ENCODE measurements at places on chromosomes 6 and 20. TPM values are rescaled to one million over a fixed set of nuclear protein-coding genes. Genes with fewer than 3 reads are reported as not detected.
A peak's percentile ranks its signal among the peaks of the same experiment; 100 is the strongest.

The ENPP1 gene
- 3.1 TPM for total RNA-seq

DNA sequence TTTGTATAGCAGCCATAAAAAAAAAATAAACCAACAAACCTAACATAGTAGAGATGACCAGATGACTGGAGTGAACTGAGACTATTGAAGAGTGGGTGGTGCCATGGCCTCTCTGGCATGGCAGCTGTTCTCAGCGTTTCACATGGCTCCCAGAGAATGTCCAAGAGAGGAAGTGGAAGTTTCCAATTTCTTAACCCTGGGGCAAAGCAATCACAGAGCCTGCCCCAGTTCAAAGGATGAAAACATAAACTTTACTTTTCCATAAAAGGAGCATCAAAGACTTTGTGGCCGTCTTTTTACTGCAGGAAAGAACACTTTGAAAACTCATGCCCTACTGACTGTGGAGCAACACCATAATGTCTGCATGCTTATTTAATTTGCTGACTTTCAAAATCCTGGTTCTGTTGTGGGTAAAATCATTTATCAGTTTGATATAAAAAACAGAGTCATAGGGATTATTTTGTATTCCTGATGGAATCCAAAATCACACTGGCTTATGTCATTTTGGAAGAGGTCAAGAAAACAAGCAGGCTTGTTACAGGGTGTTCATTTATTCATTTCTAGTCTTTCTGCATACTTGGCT lies 165.4 kb downstream of the SLC35B3 start:
- H3K4me3 ChIP-seq = no peak overlapping the region
- no peaks in the 10 kb centered on the region for H3K4me1 ChIP-seq
- H3K27ac ChIP-seq = no peak overlapping the region

The WFDC10B gene
- not detected for total RNA-seq

DNA sequence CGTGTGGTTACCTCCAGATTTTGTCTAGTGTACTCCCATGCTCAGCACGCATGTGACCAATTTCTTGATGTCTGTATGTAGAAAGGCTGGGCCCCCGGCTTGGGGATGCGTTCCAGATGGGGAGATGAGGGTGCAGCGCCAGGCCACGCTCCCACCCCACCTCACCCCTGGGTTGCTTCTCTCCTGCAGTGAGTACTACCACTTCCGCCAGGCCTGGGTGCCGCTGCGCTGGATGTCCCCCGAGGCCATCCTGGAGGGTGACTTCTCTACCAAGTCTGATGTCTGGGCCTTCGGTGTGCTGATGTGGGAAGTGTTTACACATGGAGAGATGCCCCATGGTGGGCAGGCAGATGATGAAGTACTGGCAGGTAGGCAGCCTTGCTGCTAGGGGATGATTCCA lies 11.5 kb upstream of the SRF start:
- H3K27ac ChIP-seq = no peak overlapping the region
- H3K27me3 ChIP-seq = no peaks in the 10 kb centered on the region
- H3K4me1 ChIP-seq = no peaks in the 10 kb centered on the region
- DNase-seq = no peak

DNA sequence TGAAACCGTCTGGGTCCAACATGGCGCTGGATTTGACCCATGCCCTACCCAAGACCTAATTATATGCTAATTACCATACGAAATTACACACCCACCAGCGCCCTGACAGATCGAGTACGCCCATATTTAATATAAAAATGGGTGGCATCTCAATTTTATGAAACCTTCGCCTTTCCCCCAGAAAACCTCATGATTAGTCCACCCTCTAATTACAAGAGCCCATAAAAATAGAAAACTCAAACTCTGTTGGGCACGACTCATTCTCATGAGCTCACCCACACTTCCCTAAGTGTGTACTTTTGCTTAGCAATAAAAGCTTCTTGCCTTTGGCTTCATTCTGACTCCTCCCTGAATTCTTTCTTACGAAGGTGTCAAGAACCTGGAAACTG lies 136.4 kb downstream of the OR2B2 start:
- H3K4me3 ChIP-seq = no peak overlapping the region
- H3K36me3 ChIP-seq = no peaks in the 10 kb centered on the region
- H3K4me1 ChIP-seq = no peaks in the 10 kb centered on the region
- H3K27me3 ChIP-seq = peaks cover 13% of the 10 kb centered on the region
- no peak overlapping the region for H3K27ac ChIP-seq
- no peak for DNase-seq

GRCh38 chr6:126041516-126041915 lies 55.2 kb downstream of the TRMT11 start:
- no peak for DNase-seq
- no peak overlapping the region for H3K4me3 ChIP-seq
- no peaks in the 10 kb centered on the region for H3K27me3 ChIP-seq
- H3K27ac ChIP-seq = no peak overlapping the region
- no peaks in the 10 kb centered on the region for H3K4me1 ChIP-seq
- H3K36me3 ChIP-seq = peaks cover 8% of the 10 kb centered on the region

GRCh38 chr20:5821627-5822215 lies 71.5 kb downstream of the SHLD1 start:
- DNase-seq = no peak
- no peaks in the 10 kb centered on the region for H3K4me1 ChIP-seq
- H3K4me3 ChIP-seq = no peak overlapping the region
- no peaks in the 10 kb centered on the region for H3K27me3 ChIP-seq
- H3K27ac ChIP-seq = no peak overlapping the region

The POU5F1 gene
- total RNA-seq = 1.5 TPM

- H3K4me1 ChIP-seq = no peaks in the 10 kb centered on the region
- H3K36me3 ChIP-seq = no peaks in the 10 kb centered on the region
- DNase-seq = no peak
Observed at GRCh38 chr6:13190376-13190775, 138.0 kb downstream of the TBC1D7 start.

The HEY2 gene
- total RNA-seq = 38.1 TPM

The CGAS gene
- not detected for total RNA-seq

DNA sequence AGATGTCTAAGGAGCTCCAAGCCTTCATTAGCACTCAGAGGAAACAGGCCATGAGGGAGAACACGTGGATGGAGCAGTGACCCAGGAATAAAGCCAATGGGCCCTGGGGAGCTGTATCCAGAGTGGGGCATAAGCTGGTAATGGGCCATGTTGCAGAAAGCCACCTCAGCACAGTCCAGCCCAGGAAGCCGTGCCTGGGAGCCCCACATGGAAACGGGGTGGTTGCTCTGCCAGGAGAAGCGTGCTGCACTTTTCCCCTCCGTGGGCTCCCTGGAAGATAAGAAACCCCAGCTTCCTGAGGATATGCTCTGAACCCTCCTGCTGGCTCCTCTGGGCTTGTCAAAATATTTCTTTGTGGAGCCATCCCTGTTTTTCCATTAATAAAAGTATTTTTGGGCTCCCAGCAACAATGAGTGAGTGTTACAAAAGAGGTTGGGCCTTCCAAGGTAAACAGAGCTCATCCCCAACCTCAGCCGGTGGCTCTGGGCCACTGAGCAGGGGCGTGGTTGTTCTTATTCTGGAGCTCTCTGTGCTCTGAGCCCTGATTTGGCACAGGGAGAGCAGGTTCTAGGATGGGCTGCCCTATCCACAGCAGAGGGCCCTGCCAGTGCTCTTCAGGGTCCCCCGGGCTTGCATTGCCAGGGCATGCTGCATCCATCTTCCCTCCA lies 31.2 kb upstream of the NFATC2 start:
- H3K27me3 ChIP-seq = no peaks in the 10 kb centered on the region
- no peak for DNase-seq
- H3K36me3 ChIP-seq = no peaks in the 10 kb centered on the region
- H3K4me1 ChIP-seq = peaks cover 13% of the 10 kb centered on the region
- no peak overlapping the region for H3K4me3 ChIP-seq

- H3K27me3 ChIP-seq = no peaks in the 10 kb centered on the region
- peak overlapping the region; percentile 75 for H3K4me3 ChIP-seq
- H3K4me1 ChIP-seq = peaks cover 4% of the 10 kb centered on the region
- peaks cover 4% of the 10 kb centered on the region for H3K36me3 ChIP-seq
Observed at GRCh38 chr6:163412801-163413344, 1.6 kb upstream of the QKI start.

DNA sequence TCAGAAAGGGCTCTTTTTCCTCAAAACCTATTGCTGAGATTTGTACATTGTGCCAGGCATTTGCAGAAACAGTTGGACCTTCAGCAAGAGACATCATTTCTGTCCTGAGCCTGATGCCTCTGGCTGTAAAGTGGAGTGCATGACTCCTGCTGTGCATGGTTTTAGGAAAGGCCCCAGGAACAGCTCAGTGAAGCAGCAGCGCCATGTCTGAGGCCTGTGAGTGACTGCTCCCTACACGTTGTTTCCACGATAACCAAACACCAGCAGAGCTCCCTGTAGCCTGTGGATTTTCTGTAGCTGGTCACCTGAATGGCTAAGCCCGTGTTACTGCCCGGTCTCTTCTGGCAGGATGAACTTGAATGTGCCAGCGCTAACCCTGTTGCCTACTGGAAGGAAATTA lies 232.5 kb downstream of the TFAP2C start:
- DNase-seq = no peak
- peaks cover 3% of the 10 kb centered on the region for H3K27me3 ChIP-seq
- H3K4me3 ChIP-seq = no peak overlapping the region
- no peaks in the 10 kb centered on the region for H3K36me3 ChIP-seq
- H3K27ac ChIP-seq = no peak overlapping the region

- H3K4me3 ChIP-seq = no peak overlapping the region
- peaks cover 5% of the 10 kb centered on the region for H3K4me1 ChIP-seq
- no peaks in the 10 kb centered on the region for H3K36me3 ChIP-seq
- H3K27ac ChIP-seq = no peak overlapping the region
Observed at GRCh38 chr6:33619166-33619840, 1.8 kb upstream of the ITPR3 start.

- no peaks in the 10 kb centered on the region for H3K36me3 ChIP-seq
- H3K4me3 ChIP-seq = no peak overlapping the region
- no peaks in the 10 kb centered on the region for H3K4me1 ChIP-seq
- H3K27ac ChIP-seq = no peak overlapping the region
Observed at GRCh38 chr20:51731731-51732095, 36.5 kb downstream of the ATP9A start.

GRCh38 chr6:117494694-117495318 lies 12.3 kb downstream of the DCBLD1 start:
- no peak overlapping the region for H3K4me3 ChIP-seq
- H3K4me1 ChIP-seq = no peaks in the 10 kb centered on the region
- H3K27me3 ChIP-seq = no peaks in the 10 kb centered on the region
- H3K36me3 ChIP-seq = no peaks in the 10 kb centered on the region
- H3K27ac ChIP-seq = no peak overlapping the region

DNA sequence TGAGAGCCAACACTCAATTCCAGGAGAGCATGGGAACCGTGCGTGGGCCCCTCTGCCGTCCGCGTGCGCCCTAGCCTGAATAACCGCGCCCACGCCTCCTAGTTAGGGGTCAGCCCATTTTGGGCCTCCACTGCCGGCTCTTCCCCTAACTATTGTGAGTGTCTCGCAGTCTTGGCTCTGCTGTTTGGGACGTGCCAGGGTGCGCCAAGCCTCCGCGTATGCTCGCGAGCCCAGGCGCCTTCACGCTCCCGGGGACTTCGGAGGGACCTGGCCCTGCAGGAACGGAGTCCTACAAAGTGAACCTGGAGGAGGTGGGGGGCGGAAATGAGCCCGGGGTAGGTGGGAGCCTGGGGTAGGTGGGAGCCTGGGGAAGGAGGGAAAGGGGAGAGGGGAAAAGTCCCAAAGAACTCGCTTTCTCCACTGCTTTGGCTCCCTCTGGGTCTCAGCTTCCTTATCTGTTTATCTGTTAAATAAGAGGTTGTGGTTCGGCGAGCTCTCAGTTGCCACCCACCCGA lies 873 bp upstream of the GCM2 start:
- no peaks in the 10 kb centered on the region for H3K36me3 ChIP-seq
- H3K4me3 ChIP-seq = no peak overlapping the region
- H3K27me3 ChIP-seq = peaks cover 100% of the 10 kb centered on the region
- peak; percentile 6 for DNase-seq
- H3K27ac ChIP-seq = no peak overlapping the region

DNA sequence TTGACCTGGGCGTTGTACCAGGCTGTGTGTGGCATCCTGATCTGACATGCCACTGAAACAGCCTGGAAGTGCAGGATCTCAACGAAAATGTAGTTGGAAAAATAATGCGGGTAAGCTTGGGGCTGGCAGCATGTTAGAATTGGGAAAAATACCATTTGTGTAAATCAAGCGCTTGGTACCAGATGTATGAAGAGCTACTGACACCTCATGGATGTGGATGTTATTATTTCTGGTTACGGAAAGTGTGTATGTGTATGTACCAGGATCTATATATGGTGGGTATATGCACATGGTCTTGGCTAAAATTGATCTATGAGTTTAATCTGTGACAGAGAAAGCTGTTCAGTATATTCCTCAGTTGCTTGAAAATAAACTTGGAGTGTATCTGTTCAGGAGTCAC lies 22.7 kb downstream of the HIVEP1 start:
- no peaks in the 10 kb centered on the region for H3K36me3 ChIP-seq
- DNase-seq = no peak
- H3K4me1 ChIP-seq = peaks cover 22% of the 10 kb centered on the region
- H3K27ac ChIP-seq = no peak overlapping the region

The SIRPB2 gene
- not detected for total RNA-seq

The MED20 gene
- total RNA-seq = 18.5 TPM

DNA sequence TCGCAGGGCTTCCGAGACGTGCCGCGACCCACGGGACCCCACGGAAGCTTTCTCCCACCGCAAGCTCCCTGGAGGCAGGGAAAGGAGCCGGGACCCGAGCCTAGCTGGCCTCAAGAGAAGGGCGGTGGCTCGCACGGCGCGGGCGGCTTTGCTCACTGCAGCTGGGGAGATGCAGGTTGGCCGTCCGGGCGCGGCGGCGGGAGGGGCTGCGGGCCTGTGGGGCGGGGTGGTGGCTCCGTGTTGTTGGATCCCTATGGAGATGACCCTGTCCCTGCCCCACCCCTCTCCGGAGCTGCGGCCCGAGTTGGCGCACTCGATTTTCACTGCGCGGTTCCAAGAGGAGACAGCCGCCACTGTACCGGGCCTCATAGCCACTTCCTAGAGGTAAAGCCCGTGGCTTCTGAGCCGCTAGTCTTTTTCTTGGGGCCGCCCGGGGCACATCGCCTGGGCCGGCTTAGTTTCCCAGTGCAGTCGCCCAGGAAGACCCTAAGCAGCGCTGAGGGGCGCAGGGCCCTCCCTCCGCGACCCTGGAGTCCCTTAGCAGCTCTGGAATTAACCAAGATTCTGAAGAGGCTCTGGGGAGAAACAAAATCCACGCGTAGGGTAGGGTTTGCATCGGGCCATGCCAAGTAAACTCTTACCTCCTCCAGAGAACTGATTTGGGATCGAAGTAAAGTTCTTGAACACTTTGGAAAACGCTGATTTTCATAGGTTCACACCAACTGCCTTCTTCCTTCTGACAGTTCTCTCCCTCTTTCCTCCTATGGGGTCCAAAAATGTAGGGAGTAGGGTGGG lies at the start of gene ECT2L:
Gene ECT2L (plus strand): TSS at position 279 of the 795 bp plus-strand sequence. CDS start 17,188 bp downstream, outside the sequence.
- peak within 1 kb of the TSS; percentile 11 for H3K4me3 ChIP-seq
- no peaks in the 10 kb centered on the region for H3K4me1 ChIP-seq
- H3K27me3 ChIP-seq = peaks cover 14% of the 10 kb centered on the region
- H3K36me3 ChIP-seq = no peaks in the 10 kb centered on the region
- H3K27ac ChIP-seq = no peak within 1 kb of the TSS
- peak; percentile 77 for DNase-seq
